ENCODE measurements at places on chromosomes 5 and 9.

- no peak overlapping the region for H3K4me3 ChIP-seq
- peaks cover 5% of the 10 kb centered on the region for H3K36me3 ChIP-seq
- no peaks in the 10 kb centered on the region for H3K27me3 ChIP-seq
- no peaks in the 10 kb centered on the region for H3K4me1 ChIP-seq
- H3K27ac ChIP-seq: no peak overlapping the region
Observed at GRCh38 chr9:135487281-135488012, 7.9 kb downstream of the PPP1R26 start.

- no peak overlapping the region for H3K27ac ChIP-seq
- peaks cover 4% of the 10 kb centered on the region for H3K27me3 ChIP-seq
- H3K36me3 ChIP-seq: no peaks in the 10 kb centered on the region
- no peak for DNase-seq
Observed at GRCh38 chr9:130358928-130359327, 85.8 kb upstream of the ASS1 start.

GRCh38 chr9:112080831-112081542 is 94.1 kb downstream of the SUSD1 start:
- no peak overlapping the region for H3K4me3 ChIP-seq
- peaks cover 17% of the 10 kb centered on the region for H3K4me1 ChIP-seq
- no peak overlapping the region for H3K27ac ChIP-seq
- H3K36me3 ChIP-seq: no peaks in the 10 kb centered on the region
- H3K27me3 ChIP-seq: no peaks in the 10 kb centered on the region
- DNase-seq: no peak

- DNase-seq: no peak
- H3K36me3 ChIP-seq: no peaks in the 10 kb centered on the region
- no peak overlapping the region for H3K27ac ChIP-seq
- no peak overlapping the region for H3K4me3 ChIP-seq
- no peaks in the 10 kb centered on the region for H3K4me1 ChIP-seq
Observed at GRCh38 chr5:17305964-17306725, 88.7 kb downstream of the BASP1 start.

DNA sequence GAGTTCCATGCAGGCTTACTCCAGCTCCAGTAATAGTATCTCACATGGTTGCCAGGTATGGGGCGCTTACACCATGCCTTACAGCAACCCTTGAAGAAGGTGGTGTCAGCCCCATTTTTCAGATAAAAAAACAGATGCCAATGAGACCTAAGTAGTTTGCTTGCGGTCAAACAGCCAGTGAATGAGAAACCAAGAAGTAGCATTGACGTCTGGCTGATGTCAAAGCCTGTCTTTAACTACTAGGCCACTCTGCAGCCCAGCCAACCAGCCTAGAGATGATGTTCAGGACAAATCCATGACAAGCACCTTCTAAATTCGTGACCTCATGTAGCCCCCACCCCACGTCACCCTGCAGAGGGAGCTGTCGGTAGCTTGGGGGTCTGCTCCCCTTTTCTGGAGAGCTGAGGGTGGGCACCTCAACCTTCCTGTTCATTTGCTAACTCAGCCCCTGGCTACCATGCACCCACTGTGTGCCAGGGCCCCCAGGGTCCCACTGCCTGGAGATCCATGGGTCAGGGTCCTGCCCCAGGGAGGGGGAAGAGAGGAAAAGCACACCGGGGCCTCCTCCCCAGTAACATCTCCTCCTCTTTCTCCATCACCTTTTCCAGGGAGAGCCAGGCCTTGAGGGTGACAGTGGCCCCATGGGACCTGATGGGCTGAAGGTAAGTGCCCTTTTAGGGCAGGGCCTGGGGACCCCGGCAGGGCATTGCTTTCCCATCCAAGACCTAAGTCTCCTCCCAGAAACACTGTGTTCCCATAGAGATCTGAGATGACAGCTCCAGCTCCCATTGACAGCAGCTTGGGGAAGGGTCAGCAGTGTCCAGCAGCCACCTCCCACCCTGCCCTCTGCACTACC is 52.5 kb upstream of the ORM1 start:
- no peak overlapping the region for H3K27ac ChIP-seq
- peaks cover 20% of the 10 kb centered on the region for H3K27me3 ChIP-seq
- no peak overlapping the region for H3K4me3 ChIP-seq
- peaks cover 2% of the 10 kb centered on the region for H3K4me1 ChIP-seq

GRCh38 chr9:87122947-87123685 is 175.8 kb upstream of the GAS1 start:
- H3K4me3 ChIP-seq: no peak overlapping the region
- H3K27me3 ChIP-seq: no peaks in the 10 kb centered on the region
- DNase-seq: no peak
- no peaks in the 10 kb centered on the region for H3K4me1 ChIP-seq
- H3K36me3 ChIP-seq: no peaks in the 10 kb centered on the region
- no peak overlapping the region for H3K27ac ChIP-seq

DNA sequence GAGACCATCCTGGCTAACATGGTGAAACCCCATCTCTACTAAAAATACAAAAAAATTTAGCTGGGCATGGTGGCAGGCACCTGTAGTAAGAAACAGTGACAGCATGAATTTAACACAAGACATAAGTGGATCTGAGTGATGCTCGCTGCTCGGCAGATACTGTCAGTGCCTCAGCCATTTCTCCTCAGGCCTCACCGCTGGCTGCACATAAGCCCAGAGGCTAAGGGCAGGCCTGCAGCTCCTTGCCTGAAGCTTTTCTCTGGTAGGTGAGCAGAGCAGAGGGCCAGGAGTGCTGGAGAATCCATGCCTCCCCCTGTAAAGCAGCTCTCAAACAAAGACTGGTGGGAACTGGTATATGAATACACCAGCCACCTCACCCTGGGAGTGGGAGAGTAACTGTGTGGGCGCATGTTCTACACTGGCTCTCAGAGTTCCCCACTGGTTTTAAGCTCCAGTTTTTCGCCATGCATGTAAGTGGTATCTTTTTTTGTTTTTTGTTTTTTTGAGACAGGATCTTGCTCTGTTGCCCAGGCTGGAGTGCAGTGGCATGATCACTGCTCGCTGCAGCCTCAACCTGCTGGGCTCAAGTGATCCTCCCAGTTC is 10.3 kb upstream of the CD72 start:
- DNase-seq: no peak
- H3K27me3 ChIP-seq: no peaks in the 10 kb centered on the region
- no peaks in the 10 kb centered on the region for H3K36me3 ChIP-seq
- H3K4me3 ChIP-seq: no peak overlapping the region
- H3K27ac ChIP-seq: no peak overlapping the region
- H3K4me1 ChIP-seq: peaks cover 21% of the 10 kb centered on the region

DNA sequence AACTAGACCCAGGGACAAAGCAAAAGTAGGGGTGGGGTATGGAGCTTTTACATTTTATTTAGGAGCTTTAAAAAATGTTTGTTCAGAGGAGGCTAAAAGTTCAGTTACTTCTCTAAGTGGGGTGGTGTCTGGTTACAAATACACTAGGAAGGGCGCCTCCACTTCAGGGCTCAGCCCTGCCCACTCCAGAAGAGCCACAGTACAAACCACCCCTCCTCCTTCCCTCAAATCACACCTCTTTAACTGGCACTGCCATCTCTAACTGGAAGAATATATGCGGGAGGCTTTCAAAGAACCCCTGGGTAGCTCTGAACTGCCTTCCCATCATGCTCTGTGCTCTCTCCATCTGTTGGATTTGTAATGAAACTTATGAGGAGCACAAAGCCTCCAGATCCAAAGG is 98.8 kb upstream of the NFIB start:
- no peaks in the 10 kb centered on the region for H3K27me3 ChIP-seq
- no peak overlapping the region for H3K27ac ChIP-seq
- no peak overlapping the region for H3K4me3 ChIP-seq
- DNase-seq: no peak
- no peaks in the 10 kb centered on the region for H3K36me3 ChIP-seq

DNA sequence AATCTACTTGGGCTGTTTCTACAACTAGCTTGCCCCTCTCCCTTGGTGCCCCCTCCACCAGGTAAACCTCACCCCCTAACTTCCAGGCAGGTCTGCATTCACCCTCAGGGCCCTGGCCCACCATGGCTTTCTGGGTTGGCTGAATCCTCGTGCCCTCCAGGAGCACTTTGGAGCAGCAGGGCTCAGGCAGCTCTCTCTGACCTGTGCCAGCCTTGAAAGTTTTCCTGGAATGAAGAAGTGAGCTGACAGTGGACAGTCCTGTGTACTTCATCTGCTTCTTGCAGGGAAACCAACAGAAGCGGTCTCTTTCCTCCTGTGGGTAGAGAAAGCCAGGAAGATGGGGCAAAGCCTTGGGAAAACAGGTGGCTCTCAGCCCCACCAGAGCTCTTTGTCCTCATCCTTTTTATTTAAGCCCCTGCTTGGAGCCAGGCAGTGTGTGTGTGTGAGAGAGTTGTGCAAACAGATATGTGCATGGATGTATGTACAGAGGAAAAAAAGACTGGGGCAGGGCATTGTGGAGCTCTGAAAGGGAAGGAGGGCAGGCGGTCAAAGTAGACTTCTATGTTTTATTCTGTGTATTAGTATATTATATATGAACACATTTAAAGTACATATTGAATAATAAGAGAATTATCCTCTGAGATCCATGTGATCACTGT is 62.3 kb upstream of the SPRY4 start:
- H3K36me3 ChIP-seq: no peaks in the 10 kb centered on the region
- H3K4me1 ChIP-seq: peaks cover 35% of the 10 kb centered on the region
- no peak for DNase-seq

DNA sequence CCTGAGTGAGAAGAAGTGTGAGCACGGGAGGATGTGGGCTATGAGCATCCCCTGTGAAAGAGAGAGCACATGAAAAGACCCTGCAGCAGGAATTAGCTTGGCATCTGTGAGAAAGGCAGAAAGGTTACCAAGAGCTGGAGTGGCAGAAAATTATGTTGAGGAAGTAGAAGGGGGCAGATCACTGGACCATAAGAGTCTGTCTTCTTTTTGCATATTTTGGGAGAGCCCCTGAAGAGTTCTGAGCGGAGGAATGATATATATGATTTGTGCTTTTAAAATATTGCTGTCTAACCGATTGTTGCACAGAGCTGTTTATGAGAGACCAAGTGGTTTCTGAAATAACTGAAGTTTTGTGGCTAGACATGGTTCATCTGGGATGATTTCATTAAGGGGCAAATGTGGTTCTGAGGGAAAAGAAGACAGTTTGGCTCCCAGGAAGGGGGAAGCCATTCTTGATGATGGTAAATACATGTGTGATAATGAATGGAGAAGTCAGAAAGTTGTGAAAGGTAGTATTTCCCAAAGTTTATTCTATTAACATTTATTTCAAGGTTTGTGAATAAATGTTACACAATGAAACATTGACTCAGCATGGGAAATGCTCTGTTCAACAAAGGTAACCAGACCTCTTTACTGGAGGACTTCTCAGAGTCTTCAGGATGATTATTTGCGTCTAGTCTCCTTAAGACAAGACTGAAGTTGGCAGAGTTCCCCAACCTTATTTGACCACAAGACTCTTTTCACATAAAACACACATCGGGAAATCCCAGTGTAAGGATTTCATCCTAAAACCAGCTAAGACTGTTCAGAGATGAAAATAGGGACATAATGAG is 31.5 kb upstream of the ADRB2 start:
- H3K36me3 ChIP-seq: no peaks in the 10 kb centered on the region
- peak overlapping the region; percentile 48 for H3K27ac ChIP-seq
- peak; percentile 33 for DNase-seq
- H3K4me1 ChIP-seq: peaks cover 41% of the 10 kb centered on the region
- peak overlapping the region; percentile 37 for H3K4me3 ChIP-seq

DNA sequence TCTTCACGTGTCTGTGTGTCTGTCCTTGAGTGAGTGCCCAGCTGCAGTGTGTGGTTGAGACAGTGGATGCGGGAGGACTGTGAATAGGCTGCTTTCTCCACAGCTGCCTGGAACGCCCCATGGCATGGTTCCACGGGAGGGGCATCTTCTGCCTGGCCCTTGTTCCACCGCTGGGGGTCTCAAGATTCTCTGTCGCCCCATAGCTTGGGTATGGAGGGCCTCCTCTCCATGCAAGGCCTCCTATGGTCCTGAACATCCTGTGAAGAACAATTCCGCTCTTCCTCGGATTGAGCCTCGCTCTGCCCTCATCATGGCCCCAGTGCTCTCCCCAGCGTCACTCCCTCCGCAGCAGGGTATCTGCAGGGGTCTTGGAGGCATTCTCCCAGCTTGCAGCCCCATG is 36.1 kb downstream of the COL5A1 start:
- H3K27ac ChIP-seq: peak overlapping the region; percentile 86
- peaks cover 4% of the 10 kb centered on the region for H3K27me3 ChIP-seq
- DNase-seq: no peak
- H3K4me3 ChIP-seq: no peak overlapping the region
- H3K36me3 ChIP-seq: no peaks in the 10 kb centered on the region

DNA sequence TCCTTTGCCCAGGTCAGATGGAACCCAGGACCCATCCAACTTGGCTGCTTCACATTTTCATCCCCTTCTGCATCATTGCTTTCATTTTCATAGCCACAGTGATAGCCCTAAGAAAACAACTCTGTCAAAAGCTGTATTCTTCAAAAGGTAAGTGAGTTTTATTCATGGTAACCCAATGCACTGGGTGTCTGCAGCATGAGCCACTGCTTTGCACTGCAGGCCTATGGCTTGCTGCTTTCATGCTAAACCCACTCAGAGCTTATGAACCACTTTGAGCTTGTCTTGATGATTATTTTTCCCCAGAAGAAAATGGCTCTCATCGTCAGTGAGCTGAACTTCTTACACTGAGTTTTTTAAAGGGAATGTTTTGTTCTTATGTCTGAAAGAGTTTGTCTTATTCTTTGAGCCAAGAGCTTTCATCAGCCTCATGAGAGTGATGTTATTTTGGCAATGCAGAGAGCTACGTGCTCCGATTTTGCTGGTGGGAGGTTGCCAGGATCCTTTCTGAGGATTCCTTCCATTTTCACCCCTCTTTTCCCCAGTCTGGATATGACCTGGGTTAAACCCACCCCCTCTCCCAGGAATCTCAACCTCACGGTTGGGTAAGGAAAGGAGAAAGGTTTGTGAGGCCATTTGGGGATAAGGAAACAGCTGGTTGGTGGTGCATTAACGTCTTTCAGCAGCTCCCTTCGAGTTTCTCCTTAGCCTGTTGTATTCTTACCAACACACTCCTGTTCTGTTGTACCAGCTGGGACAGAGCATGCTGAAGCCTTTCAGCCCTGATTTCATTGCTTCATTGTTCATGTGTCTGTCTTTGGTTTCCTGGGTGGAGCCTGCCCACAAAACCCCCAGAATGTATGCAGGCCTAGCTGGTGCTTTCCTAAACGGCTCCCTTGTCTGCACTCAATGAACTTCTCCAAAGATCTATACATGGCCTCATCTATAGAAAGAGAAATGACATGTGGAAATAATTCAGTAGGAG is 47.6 kb downstream of the PDCD1LG2 start:
- no peaks in the 10 kb centered on the region for H3K27me3 ChIP-seq
- peak overlapping the region; percentile 72 for H3K27ac ChIP-seq
- peak overlapping the region; percentile 27 for H3K4me3 ChIP-seq

- no peak overlapping the region for H3K4me3 ChIP-seq
- H3K27ac ChIP-seq: no peak overlapping the region
- H3K27me3 ChIP-seq: peaks cover 32% of the 10 kb centered on the region
- no peaks in the 10 kb centered on the region for H3K36me3 ChIP-seq
- no peak for DNase-seq
Observed at GRCh38 chr9:69535911-69536310, 136.3 kb downstream of the APBA1 start.

Measured in naive B cell (primary cell).